ENCODE measurements at places on chromosomes 5 and 9.

DNA sequence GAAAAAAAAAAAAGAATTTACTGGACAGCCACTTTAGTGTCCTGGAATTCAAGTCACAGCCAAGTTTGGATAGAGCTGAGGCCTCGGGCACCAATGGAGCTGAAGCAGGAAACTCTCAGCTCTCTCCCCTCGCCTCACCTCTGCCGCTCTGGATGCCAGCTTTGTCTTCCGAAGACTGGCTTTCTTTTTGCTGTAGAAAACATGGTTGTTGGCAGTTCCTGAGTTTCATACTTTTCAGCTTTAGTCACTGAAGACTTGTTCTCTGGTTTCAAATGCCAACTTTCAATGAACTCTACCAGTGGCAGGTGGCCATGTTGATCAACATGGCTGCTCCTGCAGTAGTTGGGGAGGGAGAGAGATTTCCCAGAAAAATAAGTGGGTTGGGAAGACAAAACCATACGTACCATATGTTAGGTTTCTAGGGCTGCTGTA, 142.2 kb downstream of the SNX18 start:
- no peak for DNase-seq

DNA sequence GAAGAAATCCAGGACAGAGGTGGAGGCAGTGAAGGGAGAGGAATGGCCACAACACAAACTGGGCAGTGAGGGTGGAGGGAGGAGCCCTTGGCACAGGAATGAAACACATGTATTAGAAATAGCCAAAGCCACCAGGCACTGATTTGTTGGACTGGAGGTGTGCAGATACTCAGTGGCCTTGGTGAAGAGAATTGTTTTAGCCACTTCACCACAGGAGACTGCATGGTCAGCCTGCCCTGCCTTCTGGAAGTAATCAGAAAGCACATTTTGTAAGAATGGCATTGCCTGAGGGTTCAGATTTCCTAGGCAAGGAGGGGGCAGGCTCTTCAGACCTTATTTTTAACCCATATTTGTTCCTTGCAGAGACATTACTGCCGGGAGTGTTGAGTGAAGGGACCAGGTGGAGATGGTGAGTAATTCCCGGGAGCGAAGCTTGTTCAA, 2.2 kb downstream of the SGCD start:
- DNase-seq: no peak

DNA sequence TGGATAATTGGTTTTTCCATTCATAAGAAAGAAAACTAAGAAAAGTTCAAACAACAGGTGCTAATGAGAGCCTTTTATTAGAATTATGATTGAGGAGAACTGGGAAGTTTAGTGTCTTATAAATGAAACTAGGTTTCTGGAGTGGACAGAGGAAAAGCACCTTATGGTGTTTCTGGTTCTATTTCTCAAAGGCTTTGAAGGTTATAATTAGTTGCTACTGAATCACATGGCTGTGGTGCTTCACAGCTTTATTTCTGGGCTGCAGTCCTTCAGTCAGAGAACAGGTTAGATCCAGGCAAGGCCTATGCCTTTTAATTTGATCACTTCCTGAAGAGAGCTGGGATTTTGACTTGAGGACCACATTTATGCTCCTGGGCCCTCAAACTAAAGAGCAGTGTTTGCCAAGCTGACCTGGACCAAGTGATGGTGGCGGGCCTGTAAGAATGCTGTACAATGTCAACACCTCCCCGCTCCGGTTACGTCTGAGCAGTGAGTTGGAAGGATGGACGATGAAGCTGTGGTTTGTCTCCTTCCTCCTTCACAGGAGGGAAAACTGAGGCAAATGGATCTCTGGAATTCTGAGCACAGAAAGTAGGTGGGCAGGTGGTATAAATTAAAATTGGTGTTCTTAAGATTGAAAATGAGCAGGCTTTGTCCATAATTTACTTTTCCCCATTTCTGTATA, 56.0 kb downstream of the ZNF462 start:
- no peak for DNase-seq

- DNase-seq: no peak
Observed at GRCh38 chr9:90379771-90380170, 262.9 kb downstream of the DIRAS2 start.

DNA sequence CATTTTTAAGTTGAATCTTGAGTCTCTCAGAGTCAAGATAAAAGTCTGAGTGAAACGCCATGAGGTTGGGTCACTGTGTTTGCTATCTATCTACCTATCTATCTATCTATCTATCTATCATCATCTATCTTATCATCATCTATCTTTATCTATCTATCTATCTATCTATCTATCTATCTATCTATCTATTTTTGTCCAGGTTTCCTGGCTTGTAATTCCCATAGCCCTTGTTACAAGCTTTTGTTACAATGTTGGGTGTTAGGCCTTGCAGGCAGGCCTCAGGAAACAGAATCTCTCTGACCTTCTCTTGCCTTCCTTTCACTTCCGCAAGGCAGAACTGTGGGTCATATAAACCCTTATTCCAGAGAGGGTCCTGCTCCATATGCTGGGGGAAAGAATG, 12.6 kb upstream of the KIAA1958 start:
- no peak for DNase-seq

DNA sequence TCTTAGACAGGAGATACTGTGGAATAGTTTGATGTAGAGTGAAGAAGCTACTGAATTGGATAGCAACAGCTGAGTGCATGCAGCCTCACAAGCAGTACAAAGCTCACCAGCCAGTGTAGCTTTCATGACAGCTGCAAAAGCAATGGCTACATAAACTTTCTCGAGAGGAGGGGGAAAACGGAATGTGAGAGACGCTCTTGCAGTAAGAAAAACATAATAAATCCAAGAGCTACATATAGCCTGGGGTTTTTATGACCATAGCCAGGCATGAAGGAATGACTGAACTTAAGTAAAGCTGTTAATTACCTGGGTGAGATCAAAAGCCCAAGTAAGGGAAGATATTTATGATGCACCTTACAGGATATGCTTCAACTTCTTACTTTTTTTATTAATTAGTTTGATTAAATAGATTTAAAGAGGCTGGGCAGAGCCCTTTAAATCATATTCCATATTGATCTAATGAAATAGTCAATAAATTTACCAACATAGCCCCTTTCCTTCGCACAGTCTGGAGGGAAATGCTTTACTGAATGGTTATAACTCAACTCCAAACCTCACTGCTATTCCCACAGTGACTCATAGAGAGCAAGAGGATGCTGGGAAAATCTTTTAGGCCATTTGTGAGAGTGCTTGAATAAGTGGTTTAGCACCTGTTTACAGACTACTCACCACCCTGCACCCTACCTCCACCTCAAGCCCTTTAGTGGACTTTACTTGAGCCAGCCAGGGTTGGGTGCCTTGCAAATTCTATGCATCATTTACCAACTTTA, 407.2 kb upstream of the CLINT1 start:
- no peak for DNase-seq

DNA sequence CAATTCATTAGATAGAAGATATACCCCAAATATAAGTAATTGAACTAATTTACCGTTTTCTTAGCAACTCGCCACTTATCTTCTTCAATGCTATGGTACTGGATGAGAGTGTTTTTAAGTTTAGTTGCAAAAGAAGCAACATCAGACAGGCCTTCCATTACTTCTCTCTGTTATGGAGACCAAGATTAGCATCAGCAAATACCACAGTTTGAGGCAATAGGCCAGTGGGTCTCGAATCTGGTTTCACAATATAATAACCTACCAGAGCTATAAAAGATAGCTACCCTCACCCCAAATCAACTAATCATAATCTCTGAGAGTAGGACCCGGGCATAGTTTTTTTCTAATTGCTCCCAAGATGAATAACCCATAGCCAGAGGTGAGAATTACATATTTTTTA, 5.1 kb downstream of the STARD4 start:
- DNase-seq: no peak

GRCh38 chr5:32612134-32612888, 27.0 kb downstream of the SUB1 start:
- DNase-seq: no peak

DNA sequence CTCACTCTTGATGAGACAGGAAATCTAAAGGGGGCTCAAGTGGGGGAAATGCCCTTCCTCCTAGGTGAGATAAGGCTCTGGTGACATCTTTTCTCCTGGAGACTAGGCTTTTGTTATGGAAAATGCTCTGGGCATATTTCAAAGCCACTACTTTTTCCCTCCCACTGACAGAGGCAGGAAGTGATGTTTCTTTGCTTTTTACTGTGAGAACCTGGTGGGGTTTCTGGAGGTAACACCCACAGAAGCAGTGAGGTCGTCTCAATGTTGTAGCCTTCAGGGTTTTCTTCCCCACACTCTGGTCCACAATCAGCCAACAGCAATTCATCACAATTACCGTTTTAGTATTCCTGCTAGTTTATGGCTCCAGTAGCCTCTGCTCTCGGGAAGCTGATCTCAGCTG, 41.4 kb upstream of the FAM240B start:
- no peak for DNase-seq

DNA sequence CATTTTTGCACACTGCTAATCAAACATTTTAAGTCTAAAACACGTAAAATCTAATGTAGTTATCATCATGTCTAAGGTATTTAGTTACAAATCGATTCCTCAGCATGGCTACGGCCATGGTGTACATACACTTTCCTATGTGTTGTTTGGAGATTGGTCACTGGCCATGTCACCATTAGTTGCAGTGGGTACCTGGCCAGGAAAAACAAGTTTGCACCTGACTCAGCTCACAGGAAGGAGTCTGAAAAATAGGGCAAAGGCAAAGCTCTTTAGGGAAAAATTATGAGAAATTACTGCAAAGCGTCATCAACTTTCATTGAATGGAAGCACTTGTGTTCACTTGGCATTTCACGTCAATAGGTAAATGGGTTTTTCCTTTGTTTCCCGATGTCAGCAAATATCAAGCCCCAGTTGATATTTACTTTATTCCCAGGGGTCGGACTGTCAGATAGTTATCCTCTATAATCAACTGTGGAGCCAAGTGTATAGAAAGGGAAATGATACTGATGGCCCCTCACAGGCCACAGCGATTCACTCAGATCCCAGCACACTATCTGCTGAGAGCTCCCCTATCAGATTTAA, 626.0 kb upstream of the ADAMTS16 start:
- DNase-seq: no peak

- DNase-seq: no peak
Observed at GRCh38 chr5:112013660-112014059, 256.7 kb upstream of the NREP start.

DNA sequence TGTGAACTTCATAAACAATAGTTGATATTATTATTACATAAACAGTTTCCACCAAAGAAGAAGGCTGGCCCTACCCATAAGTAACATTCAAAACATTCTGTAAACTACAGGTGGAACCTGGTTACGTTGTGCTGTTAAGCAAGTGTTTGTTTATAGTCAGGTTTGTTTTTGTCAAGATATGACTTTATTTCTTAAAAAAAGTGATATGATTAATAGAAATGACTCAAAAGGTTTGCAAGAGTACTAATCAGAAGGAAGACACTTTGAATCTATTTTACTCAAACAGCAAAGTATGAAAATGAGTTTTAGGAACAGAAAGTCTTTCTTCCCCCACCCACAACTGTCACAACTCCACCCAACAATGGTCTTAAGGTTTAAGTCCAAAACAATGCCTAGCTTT, 220.8 kb downstream of the PLK2 start:
- DNase-seq: no peak

GRCh38 chr5:43996221-43996620, 393.0 kb downstream of the FGF10 start:
- DNase-seq: no peak

- no peak for DNase-seq
Observed at GRCh38 chr9:82894548-82894947, 168.4 kb downstream of the RASEF start.

GRCh38 chr9:133117271-133118178, 3.5 kb downstream of the RALGDS start:
- DNase-seq: no peak

DNA sequence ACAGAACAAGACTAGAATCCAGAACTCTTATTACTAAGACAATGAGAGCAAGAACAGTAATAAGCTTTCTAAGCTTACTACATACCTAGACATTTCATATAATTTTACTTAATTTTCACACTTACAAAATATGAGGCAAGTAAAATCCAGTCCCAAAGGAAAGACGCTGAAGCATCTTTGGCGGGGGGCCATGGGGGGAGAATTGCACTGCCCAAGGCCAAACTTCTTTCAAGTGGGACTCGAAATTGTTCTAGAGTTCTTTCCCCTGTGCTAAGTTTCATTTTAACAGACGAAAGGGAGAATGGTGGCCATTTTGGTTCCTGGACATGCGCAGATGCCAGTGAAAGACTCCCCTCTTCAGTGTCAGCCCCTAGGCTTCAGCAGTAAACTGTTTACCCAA, 72.3 kb downstream of the PRRT1B start:
- DNase-seq: no peak

GRCh38 chr9:69385581-69386033, 60.6 kb downstream of the ENTREP1 start:
- DNase-seq: no peak

DNA sequence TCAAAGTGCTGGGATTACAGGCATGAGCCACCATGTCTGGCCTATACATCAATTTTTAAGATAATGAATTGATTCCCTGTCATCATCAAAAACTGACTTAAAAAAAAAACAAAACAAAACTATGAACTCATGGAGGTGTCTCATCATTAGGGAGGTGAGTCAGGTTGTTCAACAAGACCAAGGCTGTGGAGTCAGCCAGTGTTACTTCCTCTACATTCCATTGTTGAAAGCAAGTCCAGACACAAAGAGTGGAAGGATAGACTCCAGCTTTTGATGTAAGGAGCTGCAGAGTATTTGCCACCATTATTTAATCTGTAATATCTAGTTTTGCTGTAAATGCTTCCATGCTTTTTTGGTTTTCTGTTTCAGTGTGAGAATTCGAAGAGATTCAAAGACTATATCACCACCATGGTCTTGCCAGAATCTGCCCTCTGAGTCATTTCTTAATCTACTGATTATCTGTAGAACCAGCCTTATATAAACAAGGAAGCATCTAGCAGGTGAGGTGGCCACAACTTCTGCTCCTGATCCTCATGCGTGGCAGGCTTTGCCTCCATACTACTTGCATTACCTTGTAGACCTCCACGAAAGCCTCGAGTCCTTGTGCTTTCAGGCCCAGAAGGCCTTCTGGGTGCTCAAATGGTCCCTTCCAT, 156.1 kb downstream of the FGF1 start:
- no peak for DNase-seq

GRCh38 chr9:73023025-73023541, 70.2 kb upstream of the ALDH1A1 start:
- peak; percentile 52 for DNase-seq

GRCh38 chr5:81696418-81697397, 54.2 kb downstream of the SSBP2 start:
- DNase-seq: no peak

- peak; percentile 85 for DNase-seq
Observed at GRCh38 chr5:59684388-59685190, 208.9 kb downstream of the PDE4D start.

- no peak for DNase-seq
Observed at GRCh38 chr9:77752554-77752953, 104.4 kb upstream of the GNA14 start.

GRCh38 chr5:178477802-178478201, 112.4 kb downstream of the COL23A1 start:
- DNase-seq: no peak

GRCh38 chr5:171272996-171273970, 35.8 kb upstream of the TLX3 start:
- no peak for DNase-seq

All from brain (organoid and tissue), 16 donors.